Astrocyte (in vitro differentiated cells and primary cell): ENCODE measurements at places on chromosomes 4 and X. TPM values are rescaled to one million over a fixed set of nuclear protein-coding genes. Genes with fewer than 3 reads are reported as not detected.

- no peak overlapping the region for H3K4me3 ChIP-seq
- peaks cover 70% of the 10 kb centered on the region for H3K27me3 ChIP-seq
- no peaks in the 10 kb centered on the region for H3K36me3 ChIP-seq
- no peaks in the 10 kb centered on the region for H3K4me1 ChIP-seq
- H3K27ac ChIP-seq: no peak overlapping the region
Measured at GRCh38 chr4:8866421-8866820, 5.2 kb downstream of the HMX1 start.

DNA sequence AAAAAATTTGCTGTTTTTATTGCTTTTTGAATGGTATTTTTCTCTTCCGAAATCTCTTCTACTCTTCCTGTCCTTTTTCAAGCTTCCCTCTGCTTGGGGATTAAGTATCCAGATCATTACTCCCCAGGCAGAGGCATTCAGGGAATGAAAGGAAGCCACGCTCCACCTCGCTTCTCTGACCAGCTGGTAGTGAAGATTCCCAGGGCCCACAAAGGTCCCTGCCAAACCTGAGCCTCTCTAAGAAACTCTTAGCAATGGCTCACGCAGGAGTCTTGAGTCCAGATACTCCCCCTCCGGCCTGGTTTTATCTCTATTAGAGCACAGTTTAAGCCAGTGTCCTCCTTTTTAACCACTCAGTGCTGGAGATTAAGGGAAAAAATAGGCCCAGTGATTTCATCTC lies 51.4 kb upstream of the SOD3 start:
- no peaks in the 10 kb centered on the region for H3K27me3 ChIP-seq
- H3K4me1 ChIP-seq: no peaks in the 10 kb centered on the region
- no peak overlapping the region for H3K4me3 ChIP-seq
- H3K36me3 ChIP-seq: no peaks in the 10 kb centered on the region

- peaks cover 52% of the 10 kb centered on the region for H3K4me1 ChIP-seq
- no peaks in the 10 kb centered on the region for H3K27me3 ChIP-seq
- no peak overlapping the region for H3K4me3 ChIP-seq
- H3K36me3 ChIP-seq: no peaks in the 10 kb centered on the region
- peak overlapping the region; percentile 95 for H3K27ac ChIP-seq
Measured at GRCh38 chr4:80239480-80240150, 26.8 kb upstream of the FGF5 start.

GRCh38 chr4:113788888-113789287 lies 27.4 kb upstream of the CAMK2D start:
- peaks cover 13% of the 10 kb centered on the region for H3K4me1 ChIP-seq
- no peak overlapping the region for H3K4me3 ChIP-seq
- H3K36me3 ChIP-seq: no peaks in the 10 kb centered on the region
- no peak overlapping the region for H3K27ac ChIP-seq
- H3K27me3 ChIP-seq: no peaks in the 10 kb centered on the region

GRCh38 chr4:164304101-164304639 lies 449.8 kb upstream of the SMIM31 start:
- no peak overlapping the region for H3K4me3 ChIP-seq
- no peak overlapping the region for H3K27ac ChIP-seq
- no peaks in the 10 kb centered on the region for H3K4me1 ChIP-seq
- no peaks in the 10 kb centered on the region for H3K27me3 ChIP-seq
- H3K36me3 ChIP-seq: no peaks in the 10 kb centered on the region
- DNase-seq: peak; percentile 27

DNA sequence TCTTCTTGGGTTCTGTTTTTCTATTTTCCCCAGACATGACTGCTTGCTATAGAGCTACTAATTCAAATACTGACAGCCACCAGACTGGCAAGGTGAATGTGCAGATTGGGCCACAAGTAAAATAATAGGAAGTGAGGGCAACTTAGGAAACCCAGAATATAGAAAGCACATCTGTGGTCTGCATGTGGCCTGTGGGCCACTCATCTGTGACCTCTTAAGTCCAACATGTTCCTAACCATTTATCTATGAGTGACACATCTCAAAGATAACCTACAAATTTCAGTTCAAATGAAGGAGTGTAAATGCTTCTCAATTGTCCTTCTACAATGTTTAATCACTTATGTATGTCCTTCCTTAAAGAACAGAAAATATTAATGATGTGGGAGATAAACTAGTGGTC lies 128.9 kb downstream of the REELD1 start:
- DNase-seq: no peak
- no peak overlapping the region for H3K27ac ChIP-seq
- no peaks in the 10 kb centered on the region for H3K4me1 ChIP-seq
- H3K36me3 ChIP-seq: no peaks in the 10 kb centered on the region
- H3K27me3 ChIP-seq: no peaks in the 10 kb centered on the region

ATP11C gene
- total RNA-seq: 20.1 and 24.6 TPM in 2 replicates
